Immature natural killer cell (primary cell): ENCODE measurements at places on chromosomes 6 and 20.
A peak's percentile ranks its signal among the peaks of the same experiment; 100 is the strongest.

GRCh38 chr6:156098839-156099238 lies 643.2 kb upstream of the NOX3 start:
- no peak for DNase-seq

- no peak for DNase-seq
Observed at GRCh38 chr20:61762886-61763739, 302.6 kb downstream of the TAF4 start.

DNA sequence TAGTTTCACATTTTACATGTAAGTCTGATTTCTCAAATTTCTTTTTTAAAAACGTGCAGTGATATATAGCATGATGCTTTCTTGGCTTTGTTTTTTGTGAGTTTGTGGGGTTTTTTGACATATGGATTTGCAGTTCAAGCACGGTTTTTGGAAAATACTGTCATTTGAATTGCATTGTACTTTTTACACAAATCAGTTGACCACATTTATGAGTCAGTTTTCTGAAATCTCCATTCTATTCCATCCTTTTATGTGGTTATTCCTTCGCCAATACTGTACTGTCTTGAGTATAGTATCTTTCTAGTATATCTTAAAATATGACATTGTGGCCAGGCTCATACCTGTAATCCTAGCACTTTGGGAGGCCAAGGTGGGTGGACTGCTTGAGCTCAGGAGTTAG lies 890.0 kb upstream of the CITED2 start:
- DNase-seq = no peak

- no peak for DNase-seq
Observed at GRCh38 chr6:137953761-137954160, 86.7 kb downstream of the TNFAIP3 start.

DNA sequence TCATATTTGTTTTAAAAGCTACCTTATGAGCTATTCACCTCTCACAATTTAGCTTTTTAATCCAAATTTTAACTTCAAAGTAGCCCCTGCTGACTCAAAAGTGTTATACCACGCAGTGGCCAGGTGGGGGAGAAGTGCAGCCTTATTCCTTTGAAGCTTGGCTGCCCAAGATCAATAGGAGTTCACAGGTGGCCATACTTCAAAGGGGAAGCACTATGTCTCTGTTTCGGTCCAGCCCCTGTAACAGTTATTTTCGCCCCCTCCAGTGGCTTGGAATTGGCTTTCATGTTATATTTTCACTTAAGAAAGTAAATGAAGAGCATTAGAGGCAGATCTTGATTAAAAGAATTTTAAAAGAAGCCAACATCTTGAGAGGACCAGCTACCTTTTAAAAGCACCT lies 608.4 kb downstream of the EPHA7 start:
- DNase-seq = no peak

DNA sequence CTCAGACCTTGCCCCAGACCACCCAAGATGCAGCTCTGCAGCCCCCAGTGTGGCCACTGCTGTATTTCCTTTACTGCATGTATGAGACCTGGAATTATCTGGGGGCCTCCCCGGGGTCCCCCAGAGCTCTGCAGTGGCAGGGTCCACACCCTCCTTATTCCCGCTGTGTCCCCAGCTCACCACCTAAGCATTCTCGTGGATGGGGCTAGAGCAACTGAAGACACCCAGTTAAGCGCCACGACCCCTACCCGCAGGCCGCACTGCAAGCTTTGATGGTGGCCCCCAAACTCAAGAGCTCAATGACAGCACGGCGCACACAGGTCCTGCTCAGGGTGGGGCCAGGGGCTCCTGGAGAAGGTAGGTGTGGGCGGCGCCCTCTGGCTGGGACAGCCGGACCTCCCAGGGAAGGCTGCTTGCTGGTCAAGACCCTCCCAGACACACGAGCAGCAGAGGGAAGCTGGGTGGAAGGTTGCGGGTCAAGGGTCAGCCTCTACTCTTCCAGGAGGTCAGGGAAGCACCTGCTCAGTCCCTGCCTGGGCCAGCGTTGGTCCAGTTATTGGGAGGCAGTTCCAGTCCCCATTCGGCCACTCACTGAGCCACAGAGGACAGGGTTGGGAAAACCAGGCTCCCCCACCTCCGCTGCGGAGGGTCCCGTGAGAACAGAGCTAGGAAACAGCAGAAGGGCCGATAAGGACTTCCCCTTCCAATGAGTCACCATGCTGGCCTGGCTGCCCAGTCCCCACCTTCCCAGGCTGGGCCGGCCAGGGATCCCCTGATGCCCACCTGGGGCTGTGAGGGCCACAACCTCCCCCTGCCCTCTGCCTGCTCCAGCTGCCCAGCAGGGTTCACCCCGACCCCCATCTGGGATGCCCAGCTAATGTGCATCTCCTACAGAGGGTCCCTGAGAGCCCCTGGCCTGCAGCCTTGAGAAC lies 2.9 kb downstream of the LAMA5 start:
- DNase-seq = no peak

GRCh38 chr6:108850669-108851465 lies 2.6 kb downstream of the ARMC2 start:
- DNase-seq = no peak

DNA sequence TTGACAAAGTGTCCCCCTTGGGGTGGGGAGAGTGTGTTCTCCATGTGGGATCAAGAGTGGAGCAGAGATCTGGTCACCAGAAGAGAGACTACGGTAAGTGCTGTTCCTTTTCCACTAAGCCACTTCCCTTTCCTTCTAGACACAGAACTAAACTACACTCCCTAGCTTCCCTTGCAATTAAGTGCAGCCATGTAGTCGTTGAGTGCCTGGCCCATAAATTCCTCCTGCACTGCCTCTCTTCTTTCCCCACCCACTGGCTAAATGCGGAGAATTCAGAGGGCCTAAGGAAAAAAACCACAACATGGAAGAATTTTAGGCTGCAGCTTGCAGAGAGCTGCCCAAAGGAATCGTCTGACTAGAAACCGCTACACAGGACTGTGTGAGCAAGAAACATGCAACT lies 1.5 kb downstream of the WDR27 start:
- DNase-seq = no peak

DNA sequence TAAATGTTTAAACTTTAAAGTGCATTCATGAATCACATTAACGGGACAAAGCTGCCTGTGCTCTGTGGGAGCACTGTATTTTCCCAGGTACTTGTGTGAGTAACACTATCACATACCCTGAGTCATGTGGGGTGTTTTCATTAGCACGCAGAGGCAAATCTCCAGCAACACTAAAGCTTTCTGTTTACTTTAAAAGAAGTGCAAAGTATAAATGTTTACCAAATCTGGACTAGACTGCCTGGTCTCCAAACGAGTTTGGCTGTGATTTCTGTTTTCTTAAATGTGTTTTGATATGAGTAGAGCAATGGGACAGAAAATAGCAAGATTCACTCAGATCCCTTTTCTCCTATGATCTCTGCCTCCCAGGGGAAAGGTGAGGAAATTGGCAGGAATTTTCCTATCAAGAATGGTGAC lies 28.8 kb upstream of the RIPPLY2 start:
- no peak for DNase-seq

DNA sequence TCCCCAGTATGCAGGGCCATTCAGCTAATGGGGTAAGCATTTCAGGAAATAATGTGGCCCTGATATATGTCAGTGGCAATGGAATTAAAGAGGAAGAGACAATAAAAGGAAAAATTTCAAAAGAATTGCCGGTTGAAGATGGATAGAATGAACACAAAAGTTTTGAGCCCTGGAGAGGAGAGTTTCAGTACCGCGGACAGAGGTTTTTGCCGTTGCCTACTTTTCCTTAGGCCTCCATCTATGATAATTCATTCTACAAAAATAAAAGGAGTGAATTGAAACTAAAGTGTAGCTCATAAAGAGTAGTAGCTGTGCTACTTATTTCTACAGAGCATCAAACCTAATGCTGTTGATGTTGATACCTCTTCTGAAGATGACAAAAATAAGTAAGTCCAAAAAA lies 140.7 kb downstream of the RNASET2 start:
- no peak for DNase-seq

GRCh38 chr6:27972750-27973149 lies 15.7 kb downstream of the OR2B6 start:
- DNase-seq = no peak

GRCh38 chr20:41174373-41174772 lies 37.0 kb downstream of the PLCG1 start:
- DNase-seq = no peak

DNA sequence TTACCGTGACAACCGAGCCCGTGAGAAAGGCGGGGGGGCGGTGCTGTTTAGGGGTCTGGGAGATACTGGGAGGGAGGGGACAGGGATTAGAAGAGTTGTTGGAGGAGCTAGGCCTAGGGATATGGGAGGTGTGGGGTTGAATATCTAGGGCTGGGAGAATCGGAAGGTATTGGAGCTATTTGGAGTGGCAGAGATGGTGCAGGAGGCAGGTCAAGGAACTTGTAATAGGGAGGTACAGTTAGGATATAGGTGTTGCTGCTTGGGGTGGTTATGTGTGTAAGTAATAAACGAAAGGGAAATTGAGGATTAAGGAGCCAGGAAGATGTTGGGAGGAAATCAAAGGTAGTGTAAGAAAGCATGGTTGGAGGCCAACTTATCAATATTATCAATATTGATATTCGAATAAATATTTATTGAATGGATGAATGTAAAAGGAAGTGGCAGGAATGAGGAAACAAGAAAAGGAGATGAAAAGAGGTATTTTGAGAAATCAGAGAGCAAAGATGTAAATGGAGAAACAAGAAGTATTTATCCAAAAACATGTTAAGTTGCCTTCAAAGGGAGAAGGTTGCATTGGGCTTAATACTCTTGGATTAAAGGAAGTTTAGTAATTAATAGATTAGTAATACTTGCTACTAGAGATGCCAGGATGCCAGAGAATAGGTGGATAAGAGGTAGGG lies 602 bp downstream of the PPP1R11 start:
- DNase-seq = no peak

GRCh38 chr6:21075986-21076385 lies 517.6 kb upstream of the SOX4 start:
- no peak for DNase-seq

GRCh38 chr20:20083807-20084206 lies 31.5 kb downstream of the CFAP61 start:
- peak; percentile 63 for DNase-seq

GRCh38 chr20:31663838-31664695 lies 26.4 kb downstream of the COX4I2 start:
- no peak for DNase-seq

- no peak for DNase-seq
Observed at GRCh38 chr6:52551483-52552277, 25.2 kb downstream of the TRAM2 start.

DNA sequence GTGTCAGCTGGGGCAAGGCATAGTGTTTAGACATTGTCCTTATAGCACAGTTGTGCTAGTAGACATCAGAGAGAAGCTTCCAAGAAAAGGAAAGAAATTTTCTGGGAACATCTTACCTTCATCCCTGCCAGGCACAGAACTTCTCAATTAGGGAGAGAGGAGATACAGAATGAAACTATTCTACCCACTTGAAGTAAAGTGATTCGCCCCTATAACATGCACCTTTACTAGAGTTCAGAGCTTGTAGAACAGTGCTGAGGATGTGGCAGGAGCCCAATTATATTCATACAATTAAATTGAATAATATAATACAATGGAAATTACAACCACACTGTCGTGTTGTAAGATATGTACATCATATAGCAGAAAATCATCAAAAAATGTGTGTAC lies 1063.9 kb upstream of the CITED2 start:
- no peak for DNase-seq

DNA sequence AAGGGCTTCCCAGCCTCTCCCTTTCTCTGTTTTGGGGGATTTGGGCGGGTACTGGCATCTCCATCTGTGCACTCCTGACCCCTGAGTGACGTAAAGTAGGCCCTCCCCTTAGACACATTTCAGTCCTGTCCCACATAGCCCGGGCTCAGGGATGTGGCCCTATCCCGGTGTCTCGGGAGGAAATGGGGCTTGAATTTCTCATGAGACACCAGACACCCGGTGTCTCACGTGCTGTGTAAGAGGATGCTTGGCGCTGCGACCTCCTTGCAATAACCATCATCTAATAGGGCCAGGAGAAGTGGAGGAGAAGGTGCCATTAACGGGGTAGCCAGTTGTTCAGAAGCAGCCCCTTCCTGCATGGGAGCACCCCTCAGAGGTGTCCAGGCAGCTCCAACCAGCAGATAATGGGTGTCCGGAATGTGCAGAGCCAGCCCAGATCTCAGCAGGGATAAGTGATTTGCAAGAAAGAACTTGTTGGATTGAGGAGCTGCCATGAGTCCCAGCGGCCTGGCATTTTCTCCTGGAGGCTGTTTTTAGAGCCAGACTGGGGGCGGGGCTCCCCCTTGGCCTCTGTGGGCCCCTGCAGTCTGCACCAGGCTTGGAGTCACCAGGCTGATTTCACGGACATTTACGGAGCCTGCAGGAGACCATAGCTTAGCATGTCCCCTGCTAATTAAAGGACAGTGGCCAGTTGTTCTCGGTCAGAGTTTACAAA lies 372.0 kb downstream of the PREX1 start:
- DNase-seq = no peak
